ENCODE measurements at places on chromosomes 6 and 20.

GRCh38 chr20:4711511-4711910 lies 10.2 kb upstream of the PRND start:
- DNase-seq = no peak

GRCh38 chr6:73452107-73452461 lies at the start of gene CGAS:
Gene CGAS (minus strand): TSS chr6:73452297. CDS start chr6:73452181, 116 bp downstream.
- no peak for DNase-seq

DNA sequence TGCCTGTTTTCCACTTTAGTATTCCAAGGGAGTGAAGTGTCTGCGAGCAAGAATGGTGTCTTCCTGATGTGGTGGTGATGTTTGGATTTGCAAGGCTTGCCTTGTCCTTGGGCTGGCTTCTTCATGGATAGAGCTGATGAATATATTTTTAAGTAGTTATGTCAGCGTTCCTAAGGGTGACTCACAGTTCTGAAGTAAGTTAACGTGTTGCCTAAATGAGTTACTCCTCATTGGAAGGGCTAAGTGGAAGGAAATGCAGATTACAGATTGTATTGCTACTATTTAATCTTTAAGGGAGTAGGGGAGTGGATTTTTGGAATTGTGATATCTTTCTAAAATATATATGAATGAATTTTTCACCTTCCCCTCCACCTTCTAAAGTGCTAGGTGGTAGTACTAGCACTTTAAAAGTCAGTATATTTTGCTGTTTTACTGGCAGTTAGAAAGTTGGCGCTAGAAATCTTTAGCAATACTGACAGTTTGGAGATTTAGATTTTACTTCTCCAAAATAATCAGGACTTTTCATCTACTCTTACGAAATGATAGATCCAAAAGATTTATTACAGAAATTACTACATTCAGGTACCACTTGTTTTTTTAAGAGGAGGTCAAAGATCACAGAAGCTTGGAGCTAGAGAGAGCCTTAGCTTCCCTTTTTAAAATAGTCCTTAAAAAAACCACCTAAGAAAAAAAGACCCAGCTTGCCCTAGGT lies 197.4 kb downstream of the JARID2 start:
- no peak for DNase-seq

DNA sequence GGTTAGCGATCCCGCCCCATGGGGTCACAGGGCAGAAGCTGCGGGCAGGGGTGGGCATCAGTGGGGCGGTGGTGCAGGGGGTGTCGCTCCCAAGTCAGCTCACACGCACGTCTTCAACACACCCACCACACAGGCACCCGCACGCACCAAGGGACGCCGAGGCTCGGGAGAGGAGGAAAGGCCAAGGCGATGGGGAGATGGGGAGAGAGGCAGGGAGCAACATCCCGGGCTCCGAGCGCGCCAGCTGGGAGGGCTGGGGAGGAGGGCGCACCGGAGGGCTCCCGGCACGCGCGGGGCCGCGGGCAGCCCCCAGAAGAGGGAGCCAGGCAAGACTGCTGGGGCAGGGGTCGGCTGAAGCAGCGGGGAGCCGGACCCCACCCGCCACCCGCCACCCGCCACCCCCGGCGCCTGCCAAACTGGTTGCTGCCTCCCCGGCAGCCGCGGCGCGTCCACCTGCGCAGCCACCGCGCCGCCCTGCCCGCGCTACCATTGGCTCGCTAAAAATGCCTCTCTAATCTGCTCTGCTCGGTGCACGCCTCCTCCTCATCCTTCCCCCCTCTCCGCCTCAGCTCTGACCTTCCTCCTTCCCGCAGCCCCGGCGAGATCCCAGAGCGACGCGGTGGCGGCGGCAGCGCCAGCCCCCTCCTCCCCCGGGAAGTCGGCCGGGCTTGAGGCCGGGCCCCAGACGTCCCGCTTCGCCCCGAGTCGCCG lies at the start of gene PACSIN1:
Gene PACSIN1, plus strand, starts transcription at position 546 of the 711 bp plus-strand sequence. CDS start 60,230 bp downstream, outside the sequence.
- DNase-seq = no peak

DNA sequence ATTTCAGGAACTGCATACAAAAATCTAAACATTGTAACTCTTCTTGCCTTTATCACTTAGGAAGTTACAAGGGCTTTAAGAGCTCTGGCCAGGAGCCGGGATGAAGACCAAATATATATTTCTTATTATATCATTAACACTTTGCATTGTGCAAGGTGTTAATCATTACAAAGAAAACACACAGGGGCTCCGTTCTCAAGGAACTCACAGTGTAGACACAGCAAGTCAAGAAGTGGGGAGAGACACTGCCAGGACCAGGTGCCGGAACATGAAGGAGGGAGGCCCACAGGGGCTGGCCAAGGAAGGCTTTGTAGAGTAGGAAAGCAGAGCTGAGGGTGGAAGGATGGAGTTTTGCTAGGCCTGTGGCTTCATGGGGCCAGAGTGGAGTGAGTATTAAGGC lies 17.4 kb downstream of the ITPR3 start:
- DNase-seq = no peak

DNA sequence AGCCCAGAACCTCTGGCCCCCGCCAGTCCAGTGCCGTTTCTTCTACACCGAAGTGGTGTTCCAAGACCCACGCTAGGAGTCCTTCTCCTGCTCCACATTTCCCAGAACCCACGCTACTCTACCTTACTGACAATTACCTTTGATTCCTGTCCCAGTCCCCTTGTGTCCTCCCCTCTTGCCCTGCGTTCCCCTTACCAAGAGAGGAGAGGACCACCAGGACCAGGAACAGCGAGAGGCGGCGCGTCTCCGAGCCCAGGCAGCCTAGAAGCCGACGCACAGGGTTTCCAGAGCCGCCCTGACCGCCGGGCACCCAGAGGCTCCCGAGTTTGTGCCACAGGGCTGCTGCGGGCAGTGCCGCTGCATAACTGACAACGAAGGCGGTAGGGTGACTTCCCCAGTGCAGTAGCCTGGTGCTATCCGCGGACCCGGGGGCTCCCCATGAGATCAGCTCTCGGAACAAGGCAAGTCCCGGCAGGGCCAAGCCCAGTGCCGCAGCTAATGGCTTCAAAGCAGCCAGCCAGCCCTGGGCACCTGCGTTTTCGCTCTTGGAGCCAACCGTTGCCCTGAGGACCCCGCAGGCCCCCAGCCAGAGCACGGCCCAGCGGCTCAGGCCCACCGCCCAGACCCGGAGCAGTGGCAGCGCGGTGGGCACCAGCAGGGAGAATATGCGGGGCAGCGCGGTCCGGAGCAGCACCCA lies 512 bp downstream of the TAP1 start:
- DNase-seq = no peak

- no peak for DNase-seq
These were observed 26.3 kb upstream of the PMEPA1 start for GRCh38 chr20:57735831-57736737.
